Fibroblast of skin of right quadriceps (primary cell): ENCODE measurements at places on chromosomes 7 and 10.

- DNase-seq, result no peak
Observed at GRCh38 chr10:60823324-60823723, 45.0 kb downstream of the CDK1 start.

DNA sequence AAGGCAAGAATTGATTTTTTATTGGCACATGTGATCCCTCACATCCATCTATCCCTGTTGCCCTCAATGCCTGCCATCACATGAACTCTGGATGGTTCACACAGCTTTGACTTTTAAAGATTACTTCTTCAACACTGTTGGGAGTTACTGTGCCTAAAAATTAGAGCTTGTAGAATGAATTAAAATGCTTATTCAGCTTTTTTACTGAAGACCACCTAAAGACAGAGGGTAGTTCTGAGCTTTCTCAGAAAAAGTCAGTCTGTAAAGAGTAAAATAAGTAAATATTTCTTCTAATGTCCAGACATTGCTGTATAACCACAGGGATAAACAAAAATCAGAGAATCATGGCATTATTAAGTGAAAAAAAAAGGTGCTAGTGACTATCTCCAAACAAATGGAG lies 93.3 kb upstream of the CSTF2T start:
- no peak for DNase-seq

DNA sequence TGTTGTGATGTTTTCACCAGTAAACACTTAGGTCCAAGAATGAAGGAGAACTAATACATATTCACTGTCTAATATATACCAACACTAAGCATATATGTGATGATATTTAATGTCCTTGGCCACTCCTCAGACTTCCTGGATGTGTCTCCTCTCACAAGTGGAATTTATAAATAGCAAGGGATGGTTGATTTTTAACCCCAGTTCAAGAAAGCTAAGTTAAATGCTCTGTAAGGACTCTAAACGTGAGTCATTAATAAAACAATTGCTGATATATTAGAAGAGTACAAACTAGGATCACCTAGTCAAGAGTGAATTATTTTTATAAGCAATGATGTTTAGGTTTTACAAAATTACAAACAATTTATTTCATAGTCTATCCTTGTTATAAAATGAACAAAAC lies 355.9 kb upstream of the TMEM229A start:
- DNase-seq, result no peak

DNA sequence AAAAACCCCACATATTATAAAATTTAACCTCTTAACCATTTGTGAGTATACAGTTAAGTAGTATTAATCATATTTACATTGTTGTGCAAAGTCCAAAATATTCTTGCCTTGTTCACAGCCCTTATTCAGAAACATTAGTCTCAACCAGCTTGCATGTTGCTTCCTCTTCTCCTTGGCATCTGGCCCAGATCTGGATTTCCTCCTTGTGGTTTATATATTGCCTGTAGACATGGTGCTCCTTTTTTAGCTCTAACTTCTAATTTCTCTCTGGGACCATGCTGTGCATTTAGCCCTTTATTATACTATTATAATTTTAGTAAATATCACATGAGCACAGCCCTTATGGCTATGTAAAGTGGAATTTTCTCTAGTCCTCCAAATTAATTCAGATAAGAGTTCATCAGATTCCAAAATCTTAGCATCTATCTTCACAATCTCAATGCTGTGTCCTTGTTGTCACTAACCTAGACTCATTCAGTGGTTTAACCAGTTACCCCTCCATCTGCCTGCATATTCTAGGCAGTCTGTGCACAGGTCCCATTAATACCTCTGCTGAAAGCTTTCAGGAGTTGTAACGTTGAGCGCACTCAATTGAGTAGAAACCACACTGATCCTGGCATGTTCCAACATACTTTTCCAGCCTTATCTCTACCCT lies 7.9 kb downstream of the CPED1 start:
- peak; percentile 97 for DNase-seq

GRCh38 chr7:1095621-1096155 lies 7.8 kb downstream of the GPER1 start:
- no peak for DNase-seq

DNA sequence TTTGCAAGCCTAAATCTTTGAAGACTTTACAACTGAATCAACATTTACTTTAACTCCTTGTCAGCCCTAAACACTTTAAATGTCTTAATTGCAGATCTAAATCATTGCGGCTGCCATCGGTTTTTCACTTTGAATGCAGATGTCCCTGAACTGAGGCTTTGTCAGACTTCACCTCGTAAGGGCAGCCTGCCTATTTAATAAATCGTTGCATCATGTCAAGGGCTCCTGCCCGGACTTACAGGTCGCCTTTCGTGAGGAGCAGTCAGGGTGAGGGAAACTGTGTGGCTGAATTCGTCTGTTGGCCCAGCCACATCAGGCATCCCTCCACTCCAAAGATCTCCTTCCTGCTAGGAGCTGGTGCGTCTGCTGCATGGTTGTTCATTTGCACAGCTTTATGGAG lies 368.2 kb upstream of the NPVF start:
- DNase-seq, result no peak

DNA sequence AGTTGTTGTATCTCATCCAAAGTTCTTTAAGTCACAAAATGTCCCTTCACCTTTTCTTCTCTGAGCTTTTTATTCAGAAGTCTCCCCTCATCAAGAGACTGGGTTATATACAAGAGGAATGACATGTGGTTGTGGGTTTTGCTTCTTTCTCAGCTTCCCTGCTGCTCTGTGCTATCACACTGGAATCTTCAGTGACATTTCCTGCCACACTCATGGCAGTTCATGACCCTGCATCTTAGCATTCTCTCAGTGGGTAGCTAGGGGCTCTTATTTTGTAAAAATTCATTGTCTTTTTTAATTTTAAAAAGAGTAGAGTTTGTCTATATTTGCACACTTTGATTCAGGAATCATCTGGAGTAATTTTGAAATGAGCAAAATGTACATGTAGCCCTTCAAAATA lies 236.9 kb upstream of the TMEM229A start:
- no peak for DNase-seq

DNA sequence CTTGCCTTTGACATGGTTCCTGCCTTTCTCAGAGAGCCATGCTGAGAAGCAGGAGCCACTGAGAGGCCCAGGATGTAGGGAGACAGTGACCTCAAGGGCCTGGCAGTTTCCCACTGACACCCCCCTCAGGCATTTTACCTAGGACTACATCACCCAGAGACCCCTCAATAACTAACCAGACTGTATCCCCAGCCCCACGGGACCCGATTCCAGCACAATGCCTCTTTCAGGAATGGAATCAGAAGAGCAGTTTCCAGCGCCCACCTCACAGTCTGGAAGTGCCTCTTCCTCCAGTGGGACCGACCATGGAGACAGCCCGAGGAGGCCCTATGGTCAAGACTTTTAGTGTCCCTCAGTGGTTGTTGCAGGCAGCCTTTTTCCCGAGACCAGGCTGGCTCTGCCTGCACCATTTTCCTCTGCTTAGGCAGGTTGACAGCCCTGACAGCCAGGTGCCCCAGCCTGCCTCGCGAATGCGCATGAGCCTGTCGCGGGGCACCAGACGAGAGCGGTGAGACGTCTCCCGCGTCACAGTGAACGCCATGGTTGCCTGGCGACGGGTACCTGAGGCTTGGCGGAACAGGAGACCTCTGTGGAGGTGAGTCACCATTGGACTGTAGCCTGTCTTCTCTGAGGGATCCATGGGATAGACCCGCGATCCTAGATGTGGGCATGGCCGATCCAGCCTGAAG lies 28.4 kb upstream of the ZNF273 start:
- no peak for DNase-seq

- no peak for DNase-seq
Observed at GRCh38 chr10:15751046-15751445, 31.3 kb upstream of the ITGA8 start.

GRCh38 chr10:24209946-24210491 lies 1.1 kb downstream of the KIAA1217 start:
- peak; percentile 78 for DNase-seq

DNA sequence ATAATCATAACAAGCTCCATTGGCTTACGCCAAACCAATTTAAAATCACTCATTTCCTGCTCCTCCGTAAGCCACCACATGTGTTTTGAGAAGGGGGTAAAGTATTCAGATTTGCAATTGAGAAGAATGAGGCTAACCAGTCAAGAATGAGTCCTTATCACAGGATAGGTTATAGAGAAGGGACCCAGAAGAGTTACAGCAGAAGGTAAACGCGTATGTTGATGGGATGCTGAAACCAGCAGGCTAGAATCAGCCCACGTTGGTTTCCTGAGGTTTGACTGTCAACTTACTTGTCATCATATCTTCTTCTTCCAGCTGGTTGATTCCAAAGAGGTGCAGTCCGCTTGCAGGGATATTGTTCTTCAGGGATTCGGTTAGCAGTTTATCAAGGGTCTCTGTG lies 64.1 kb upstream of the TM9SF3 start:
- no peak for DNase-seq

GRCh38 chr10:37667736-37668135 lies 189.7 kb downstream of the ZNF248 start:
- no peak for DNase-seq

DNA sequence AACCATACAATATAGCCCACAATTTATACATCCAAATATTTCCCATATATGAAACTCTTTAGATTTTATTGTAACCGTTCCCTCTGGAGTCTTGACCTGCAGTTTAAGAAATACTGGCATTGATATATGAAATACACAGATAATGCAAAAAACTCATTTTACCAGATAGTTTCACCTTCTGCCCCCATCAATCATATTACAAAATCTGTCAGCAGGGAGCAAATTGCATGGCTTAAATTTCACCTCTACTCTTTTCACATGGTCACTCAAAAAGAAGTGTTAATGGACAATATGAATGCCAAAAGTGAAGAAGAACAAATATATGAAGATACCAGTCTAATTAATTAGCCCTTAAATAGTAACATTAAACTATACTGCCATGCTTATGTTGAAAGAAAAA lies 57.0 kb upstream of the TMEM106B start:
- DNase-seq, result no peak

DNA sequence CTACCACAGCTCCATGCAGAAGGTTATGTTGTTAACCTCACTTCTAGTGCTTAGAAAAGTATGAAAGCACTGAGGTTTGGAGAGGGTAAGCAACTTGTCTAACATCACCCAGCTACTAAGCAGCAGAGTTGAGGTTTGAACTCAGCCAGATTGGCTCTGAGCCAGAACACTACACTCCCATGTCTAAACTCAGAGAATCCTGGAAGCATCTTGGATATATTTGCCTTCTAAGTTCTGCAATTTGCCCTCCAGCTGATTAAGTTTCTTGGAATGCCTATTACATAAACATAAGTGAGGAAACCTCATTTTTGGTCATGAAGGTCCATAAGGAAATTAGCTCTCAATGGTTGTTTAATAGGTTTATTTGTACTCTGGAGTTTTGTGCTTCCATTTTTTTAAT lies 78.1 kb upstream of the PHYHIPL start:
- DNase-seq, result peak; percentile 93

DNA sequence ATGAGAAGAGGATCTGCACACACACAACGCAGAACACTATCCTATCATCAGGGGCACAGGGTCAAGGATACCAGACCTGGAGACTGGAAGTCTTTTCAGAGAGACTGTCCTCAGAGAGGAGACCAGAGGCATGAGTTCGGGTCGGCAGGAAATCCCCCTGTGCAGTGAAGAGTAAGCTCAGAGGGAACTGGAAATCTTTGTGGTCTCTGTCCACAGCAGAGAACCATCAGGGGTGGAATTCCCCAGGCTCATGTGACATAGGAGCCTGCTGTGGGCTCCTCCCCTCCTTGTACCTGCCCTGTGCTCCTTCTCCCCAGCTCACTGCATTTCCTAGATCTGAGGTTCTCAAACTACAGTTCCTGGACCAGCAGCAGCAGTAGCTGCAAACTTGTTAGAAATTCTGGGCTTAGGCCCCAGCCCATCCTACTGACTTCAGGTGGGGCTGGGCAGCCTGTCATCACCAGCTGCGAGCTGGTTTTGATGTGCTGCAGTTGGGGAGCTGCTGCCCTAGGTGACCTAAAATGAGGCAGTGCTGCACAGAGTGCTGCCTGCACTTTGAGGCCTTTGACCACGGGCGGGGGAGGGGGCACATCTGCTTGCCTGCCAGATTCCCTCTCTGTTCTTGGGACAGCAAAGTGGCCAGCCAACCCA lies 2.4 kb downstream of the ZMIZ2 start:
- DNase-seq, result no peak

- no peak for DNase-seq
Observed at GRCh38 chr10:99337901-99338300, 8.7 kb downstream of the CNNM1 start.

- no peak for DNase-seq
Observed at GRCh38 chr7:75924256-75924655, 9.3 kb downstream of the POR start.

- no peak for DNase-seq
Observed at GRCh38 chr7:147803606-147804005, 787.0 kb upstream of the C7orf33 start.

DNA sequence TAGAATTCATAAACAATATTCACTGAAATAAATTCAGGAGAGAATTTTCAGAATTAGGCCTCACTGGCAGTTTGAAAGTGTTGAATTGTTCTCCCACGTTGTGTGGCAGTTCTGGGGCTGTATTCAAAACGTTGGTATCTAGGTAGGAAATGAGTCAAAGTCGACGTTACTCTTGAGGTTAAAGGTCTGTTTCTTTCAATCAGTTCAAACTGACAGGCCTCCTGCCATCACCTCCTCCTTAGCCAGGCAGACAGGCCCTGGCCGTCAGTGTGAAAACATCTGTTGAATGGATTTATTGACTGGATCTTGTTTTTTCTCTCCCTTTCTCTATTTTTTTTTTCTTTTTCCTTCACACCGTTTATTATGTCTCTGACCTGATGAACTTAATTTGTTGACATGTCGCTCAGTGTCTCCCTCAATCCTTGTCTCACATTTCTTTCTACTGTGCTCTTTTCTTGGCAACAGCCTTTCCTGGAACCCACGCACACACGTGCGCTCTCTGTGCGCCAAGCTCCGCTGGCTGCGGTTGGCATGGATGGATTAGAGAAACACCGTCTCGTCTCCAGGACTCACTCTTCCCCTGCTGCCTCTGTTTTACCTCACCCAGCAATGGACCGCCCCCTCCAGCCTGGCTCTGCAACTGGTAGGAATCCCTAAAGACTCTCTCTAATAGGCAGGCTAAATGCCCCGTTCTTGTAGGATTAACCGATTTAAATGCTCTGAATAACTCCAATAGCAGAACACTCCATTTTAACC lies 231.7 kb downstream of the HDAC9 start:
- no peak for DNase-seq

- DNase-seq, result no peak
Observed at GRCh38 chr7:44767134-44767911, 18.7 kb downstream of the ZMIZ2 start.

- peak; percentile 41 for DNase-seq
Observed at GRCh38 chr10:95217476-95217875, 23.4 kb downstream of the ACSM6 start.

- DNase-seq, result no peak
Observed at GRCh38 chr7:40058636-40059035, 75.8 kb downstream of the MPLKIP start.

- DNase-seq, result no peak
Observed at GRCh38 chr7:600149-601035, 80.7 kb upstream of the PDGFA start.

GRCh38 chr10:69409176-69409495 lies 7.6 kb downstream of the TACR2 start:
- no peak for DNase-seq

- no peak for DNase-seq
Observed at GRCh38 chr7:70615066-70615606, 516.8 kb upstream of the GALNT17 start.
